ENCODE measurements at places on chromosomes 4 and X.

DNA sequence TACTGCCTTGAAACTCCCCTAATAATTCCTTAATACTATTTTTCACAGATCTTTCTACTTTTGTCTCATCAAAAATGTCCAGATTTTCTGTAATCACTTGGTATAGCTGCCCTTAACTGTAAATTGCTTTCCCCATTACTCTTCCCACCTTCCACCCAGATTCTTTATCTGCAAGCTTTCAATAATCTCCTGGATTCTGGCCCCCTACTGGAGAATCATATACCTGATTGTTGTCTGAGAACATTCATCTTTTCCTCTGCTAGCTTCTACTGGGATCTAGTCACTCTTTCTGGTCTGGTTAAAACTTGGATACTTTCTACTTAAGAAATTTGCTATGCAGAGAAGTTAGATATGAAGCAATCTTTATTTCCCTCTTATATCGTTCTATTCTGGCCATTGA, 552.6 kb downstream of the PCDH19 start:
- no peak for DNase-seq

DNA sequence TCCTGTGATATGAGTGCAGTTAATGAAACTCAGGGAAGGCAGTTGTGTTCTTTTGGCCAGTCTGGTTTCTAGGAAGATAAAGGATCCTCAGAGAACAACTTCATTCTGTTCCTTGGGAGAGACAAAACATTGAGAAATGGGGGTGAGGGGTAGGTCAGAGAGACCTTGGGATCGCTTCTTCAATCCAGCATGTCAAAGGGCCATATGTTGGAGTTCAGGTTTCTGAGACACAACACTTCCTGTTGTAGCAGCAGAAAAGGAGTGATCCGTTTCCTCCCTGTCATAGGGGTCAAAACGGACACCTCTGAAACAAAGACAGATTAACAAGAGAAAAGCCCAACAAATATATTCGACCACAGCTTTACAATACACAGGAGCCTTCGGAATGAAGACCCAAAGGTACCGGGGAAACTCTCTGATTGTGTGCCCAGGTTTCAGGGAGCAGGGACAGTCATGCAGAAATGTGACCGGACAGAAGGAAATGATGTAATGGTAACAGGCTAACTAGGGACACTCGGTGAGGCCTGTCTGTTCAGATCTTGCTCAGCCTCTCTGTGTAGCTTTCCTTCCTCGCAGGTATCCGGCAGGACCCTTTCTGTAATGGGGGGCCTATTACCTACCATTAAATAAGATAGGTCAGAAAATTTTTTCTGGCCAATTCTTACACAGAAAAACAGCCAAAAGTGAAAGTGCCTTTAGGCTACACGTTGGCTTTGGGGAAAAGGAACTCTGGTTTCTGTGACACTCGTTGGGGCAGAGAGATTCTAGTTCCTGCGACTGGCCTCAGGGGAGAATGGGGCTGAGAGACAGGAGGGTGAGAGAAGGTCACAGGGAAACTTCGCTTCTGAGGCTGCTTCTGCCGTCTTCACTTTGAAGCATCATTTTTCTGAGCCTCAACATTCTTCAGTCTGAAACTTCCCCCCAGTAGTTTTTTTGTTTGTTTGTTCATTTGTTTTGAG, 103.3 kb upstream of the TLR3 start:
- no peak for DNase-seq

GRCh38 chr4:175874306-175874705, 62.2 kb upstream of the GPM6A start:
- no peak for DNase-seq

DNA sequence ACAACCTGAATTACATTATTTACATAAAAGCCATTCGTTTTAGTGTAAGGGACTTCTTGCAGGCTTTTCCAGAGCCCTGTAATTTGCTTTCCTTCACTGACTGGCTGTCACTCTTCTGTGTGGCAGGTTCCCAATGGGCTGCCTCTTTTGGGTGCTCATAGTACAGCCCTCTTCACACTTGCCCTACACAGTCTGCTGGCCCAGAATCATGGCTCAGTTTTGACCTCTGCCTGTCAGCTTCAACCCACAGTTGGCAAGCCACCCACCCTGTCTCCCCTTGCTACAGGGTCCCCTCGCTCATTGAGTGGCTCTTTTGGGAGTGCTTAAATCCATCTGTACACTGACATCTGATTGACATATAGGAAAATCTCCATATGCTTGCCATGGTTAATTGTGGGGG, 97.9 kb downstream of the GBA3 start:
- DNase-seq: no peak

GRCh38 chr4:20416800-20417199, 165.1 kb downstream of the SLIT2 start:
- DNase-seq: no peak

DNA sequence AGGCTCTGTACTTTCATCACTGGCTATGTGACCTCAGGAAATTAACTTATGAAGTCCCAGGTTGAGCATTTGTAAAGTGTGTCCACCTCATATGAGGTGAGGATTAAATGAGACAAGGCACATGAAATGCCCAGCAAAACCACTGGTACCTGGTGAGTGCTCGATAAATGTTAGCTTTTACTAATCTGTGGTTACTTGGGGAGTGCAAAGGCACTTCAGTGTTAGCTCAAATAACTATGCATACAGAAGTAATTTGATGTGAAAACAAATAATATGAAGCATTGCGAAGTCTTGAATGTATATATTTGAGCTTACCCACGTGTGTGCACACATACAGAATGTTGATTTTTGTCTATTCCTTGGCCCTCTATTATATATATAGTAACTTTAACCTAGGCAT, 186.3 kb upstream of the TLL1 start:
- DNase-seq: no peak

- DNase-seq: no peak
Observed at GRCh38 chr4:68599150-68599549, 23.0 kb upstream of the UGT2B17 start.

DNA sequence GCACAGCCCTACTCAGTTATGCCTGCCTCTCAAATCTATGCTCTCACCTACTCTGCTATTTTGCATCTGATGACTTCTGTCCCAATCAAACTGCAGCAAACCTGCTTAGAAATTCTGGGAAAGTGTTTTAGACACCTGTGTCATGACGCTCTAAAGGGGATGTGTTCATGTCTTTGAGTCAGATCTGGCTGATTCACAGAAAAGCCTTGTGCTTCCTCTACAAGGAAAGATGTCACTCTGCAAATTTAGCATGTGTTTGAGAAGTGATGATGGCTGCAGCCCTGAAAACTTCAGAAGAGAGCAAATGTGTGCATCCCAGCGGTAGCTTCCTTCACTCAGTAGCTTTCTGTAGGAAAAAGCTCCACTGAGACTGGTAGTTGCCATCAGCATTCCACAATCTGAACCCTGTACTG, 235.4 kb downstream of the MGST2 start:
- DNase-seq: no peak

DNA sequence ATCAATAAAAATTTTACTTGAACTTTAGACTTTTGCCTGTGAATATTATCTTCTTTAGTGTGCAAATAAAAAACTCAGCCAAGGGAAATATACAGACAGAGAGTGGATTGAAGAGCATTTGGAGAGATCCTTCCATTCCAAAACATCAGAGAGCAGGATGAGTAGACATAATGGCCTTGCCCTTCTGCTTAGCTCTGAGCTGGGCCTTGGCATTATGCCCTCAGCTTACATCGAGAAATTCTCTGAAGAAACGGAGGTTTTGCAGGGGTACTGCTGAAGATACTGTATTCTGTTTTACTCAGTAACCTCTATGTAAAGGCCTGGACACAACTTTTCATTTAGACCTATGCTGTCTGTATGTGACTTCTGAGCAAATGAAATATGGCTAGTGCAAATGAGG, 317.4 kb downstream of the STIM2 start:
- DNase-seq: no peak

- DNase-seq: no peak
Observed at GRCh38 chr4:84681486-84682274, 98.8 kb downstream of the CDS1 start.

DNA sequence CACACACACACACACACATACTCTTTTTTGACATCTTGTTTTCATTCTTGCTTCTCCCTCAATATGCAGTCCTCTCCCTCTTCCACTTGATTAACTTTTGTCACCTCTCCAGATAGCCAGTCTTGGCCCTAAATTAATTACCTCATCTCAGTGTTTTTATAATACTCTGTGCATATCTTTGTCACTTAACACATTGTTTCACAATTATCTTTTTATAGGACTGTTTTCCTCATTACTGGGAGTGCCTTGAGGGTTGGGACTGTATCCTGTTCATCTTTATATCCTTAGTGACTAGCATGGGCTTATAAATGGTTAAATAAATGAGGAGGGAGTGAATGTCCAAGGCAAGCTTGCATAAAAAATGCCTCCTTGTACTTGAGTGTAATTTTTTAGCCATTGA, 33.1 kb downstream of the SYNPO2 start:
- no peak for DNase-seq

- DNase-seq: no peak
Observed at GRCh38 chrX:42797651-42798269, 19.8 kb upstream of the PPP1R2C start.

GRCh38 chrX:110142096-110142495, 139.2 kb downstream of the TMEM164 start:
- DNase-seq: no peak

DNA sequence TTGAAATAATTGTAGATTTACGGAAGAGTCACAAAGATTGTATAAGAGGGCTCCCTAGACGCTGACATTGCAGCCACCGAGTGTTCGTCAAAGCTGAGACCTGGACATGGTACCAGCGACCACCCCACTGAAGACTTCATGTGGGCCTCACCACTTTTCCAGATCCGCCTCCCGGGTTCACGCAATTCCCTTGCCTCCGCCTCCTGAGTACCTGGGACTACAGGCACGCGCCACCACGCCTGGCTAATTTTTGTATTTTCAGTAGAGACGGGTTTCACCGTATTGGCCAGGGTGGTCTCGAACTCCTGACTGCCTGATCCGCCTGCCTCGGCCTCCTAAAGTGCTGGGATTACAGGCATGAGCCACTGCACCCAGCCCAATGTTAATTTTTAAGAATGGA, 29.7 kb downstream of the CPLX1 start:
- DNase-seq: no peak

DNA sequence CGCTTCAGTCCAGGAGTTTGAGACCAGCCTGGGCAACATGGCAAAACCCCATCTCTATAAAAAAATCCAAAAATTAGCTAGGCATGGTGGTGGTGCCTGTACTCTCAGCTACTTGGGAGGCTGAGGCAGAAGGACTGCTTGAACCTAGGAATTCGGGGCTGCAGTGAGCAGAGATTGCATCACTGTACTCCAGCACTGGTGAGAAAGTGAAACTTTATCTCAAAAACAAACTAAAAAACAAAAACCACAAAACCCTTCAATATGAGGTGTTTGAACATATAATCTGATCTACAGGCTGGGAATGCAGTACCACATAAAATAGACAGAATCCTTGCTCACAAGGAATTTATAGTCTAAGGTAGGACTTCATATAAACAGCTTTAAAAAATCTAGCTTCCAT, 103.9 kb downstream of the PDS5A start:
- DNase-seq: no peak

GRCh38 chr4:130563185-130563888, 1467.4 kb downstream of the C4orf33 start:
- no peak for DNase-seq

- no peak for DNase-seq
Observed at GRCh38 chr4:121733942-121734341, 31.0 kb downstream of the SMIM43 start.

DNA sequence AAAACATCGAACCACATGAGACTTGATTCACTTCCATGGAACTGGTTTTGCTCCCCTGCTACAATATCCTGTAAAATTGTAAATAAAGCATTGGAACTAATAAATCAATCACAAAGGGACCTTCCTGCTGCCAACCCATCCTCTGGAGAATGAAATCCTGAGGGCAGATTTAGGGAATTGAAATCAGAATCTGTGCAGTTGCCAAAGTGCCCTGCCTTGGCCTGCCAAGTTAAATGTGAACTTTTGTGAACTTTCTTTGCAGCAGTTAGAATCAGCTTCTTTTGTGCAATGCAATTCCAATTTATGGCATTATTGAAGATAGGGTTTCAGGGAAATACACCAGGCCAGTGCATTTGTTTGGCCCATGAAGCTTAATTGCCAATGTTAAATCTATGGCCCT, 263.1 kb downstream of the PTTG2 start:
- DNase-seq: no peak

- no peak for DNase-seq
Observed at GRCh38 chrX:10117864-10118377, 38.9 kb upstream of the CLCN4 start.

DNA sequence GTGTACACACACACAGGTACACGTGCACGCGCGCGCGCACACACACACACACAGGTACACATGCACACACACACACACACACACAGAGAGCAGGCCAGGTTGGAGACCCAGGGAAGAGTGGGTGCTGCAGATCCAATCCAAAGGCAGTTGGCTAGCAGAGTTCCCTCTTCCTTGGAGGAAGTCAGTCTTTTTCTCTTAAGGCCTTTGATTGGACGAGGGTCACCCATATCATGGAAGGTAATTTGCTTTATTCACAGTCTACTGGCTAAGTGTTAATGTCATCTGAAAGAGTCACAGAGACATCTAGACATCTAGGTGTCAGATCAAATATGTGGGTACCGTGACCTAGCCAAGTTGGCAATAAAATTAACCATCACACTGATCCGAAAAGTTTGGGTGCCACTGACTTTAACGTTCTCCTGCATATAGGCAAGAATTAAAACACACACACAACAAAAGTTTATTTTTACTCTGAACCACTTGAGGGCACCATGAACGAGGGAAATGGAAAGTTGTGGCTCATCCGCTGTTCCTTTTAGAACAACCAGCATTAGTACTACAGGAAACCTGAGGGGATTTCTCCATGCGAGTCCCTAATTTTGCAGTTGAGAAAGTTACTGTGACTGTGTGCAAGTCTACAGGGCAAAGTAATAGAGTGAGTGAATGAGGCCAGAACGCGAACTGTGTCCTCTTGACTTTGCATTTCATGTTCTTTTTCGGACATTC, 66.0 kb upstream of the STOX2 start:
- no peak for DNase-seq

GRCh38 chrX:40060356-40060845, 37.4 kb downstream of the BCOR start:
- no peak for DNase-seq

GRCh38 chrX:44189116-44189515, 154.4 kb downstream of the EFHC2 start:
- DNase-seq: no peak

DNA sequence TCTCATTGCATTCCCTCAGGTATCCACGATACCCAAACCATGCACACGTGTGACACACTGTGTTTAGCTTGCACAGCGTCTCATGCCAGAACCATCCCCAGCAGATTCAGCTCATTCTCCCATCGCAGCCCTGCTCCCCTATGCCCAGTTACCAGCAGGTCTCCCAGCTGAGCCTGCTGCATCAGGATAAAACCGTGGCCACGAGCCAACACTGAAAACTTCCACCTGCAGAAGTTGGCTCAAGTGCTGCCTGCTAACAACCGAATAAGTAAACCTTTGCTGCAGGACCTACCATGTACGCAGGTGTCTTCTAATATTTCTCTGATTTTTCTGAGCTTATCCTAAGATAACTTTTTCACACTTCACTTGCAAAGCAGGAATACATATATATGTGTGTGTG, 120.4 kb upstream of the STS start:
- DNase-seq: no peak

All from stimulated activated CD4-positive, alpha-beta T cell treated with anti-CD3 and anti-CD28 coated beads, Interleukin-1b, Interleukin-23, amount 100 ng/mL, for 4 hours (primary cell).